ENCODE measurements at places on chromosomes 4 and X.
A peak's percentile ranks its signal among the peaks of the same experiment; 100 is the strongest.

GRCh38 chr4:93103042-93103441 lies 725.5 kb upstream of the ATOH1 start:
- no peak for DNase-seq

GRCh38 chr4:41418444-41418843 lies 119.5 kb upstream of the LIMCH1 start:
- DNase-seq, result no peak

DNA sequence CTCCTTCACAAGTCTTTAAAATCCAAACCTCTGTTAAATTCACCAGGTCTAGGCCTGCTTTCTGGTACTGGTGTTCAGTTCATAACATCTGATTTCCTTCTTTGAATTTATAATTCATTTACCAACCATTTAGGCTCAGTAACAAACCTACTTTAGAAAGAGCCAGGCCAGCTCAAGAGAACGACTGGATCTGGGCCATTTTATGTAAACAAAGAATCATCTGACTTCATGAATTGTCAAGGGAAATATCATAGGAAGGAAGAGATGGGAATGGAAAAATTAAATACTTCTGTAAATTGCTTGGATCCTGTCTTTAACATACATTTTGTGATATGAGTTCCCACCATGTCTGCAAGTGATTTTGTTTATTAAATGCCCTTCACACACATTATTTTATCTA lies 36.5 kb downstream of the DCHS2 start:
- no peak for DNase-seq

- DNase-seq, result no peak
Measured at GRCh38 chrX:44306356-44306755, 37.1 kb downstream of the EFHC2 start.

- DNase-seq, result no peak
Measured at GRCh38 chr4:176425035-176425434, 105.3 kb downstream of the SPCS3 start.

GRCh38 chrX:3346501-3347259 lies at the start of gene MXRA5:
Gene MXRA5, minus strand, starts transcription at chrX:3346652. Its CDS starts 2,819 bp downstream, at chrX:3343833.
- no peak for DNase-seq

- DNase-seq, result peak; percentile 91
Measured at GRCh38 chrX:134460005-134460861, at the start of gene HPRT1. Gene HPRT1, plus strand, starts transcription at chrX:134460165. Its CDS starts 147 bp downstream, at chrX:134460312.

- DNase-seq, result no peak
Measured at GRCh38 chr4:6760865-6761264, 21.7 kb upstream of the KIAA0232 start.

- peak; percentile 32 for DNase-seq
Measured at GRCh38 chr4:14864365-14865030, 137.8 kb upstream of the CPEB2 start.

DNA sequence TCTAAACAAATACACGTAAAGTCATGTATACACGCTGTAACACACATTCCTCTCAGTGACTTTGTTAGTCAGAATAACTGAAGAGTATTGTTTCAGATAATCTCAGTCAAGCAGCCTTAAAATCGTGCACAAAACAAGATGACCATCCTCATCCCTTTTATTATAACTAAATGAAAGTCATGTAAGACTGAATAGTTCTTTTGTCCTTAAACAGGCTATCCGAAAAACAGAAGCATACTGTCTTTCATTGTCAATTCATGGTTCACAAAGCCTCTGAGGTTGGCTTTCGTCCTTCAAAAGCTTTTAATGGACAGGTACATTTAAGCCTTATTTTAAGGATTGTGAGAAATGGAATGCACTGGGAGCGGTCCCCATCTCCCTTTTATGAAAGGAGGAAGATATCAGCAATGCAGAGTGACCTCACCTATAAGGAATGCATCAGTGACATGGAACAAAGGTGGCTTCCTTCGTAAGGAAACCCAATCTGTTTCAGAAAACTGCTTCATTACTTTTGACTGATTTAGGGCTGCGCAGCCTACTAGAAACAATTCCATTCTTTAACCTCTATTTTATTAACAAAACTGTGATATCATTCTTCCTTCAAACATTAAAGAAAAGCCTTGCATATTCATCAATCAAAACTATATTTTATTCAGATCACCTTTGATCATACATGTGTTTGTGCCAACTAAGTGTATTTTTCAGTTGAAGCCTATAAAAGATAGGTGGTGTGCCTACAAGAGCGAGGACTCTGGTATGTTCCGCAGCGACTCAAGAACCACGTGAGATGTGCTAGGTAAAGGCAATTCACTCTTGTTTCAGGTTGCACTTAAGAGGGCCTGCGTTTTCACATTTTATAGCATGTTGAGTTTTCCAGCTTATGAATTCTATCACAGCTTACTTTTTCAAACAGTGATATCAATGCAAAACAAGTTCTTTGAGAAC lies 19.2 kb downstream of the SH3RF1 start:
- no peak for DNase-seq
